Fibroblast of skin of scalp (primary cell): ENCODE measurements at places on chromosomes 16 and 17.

DNA sequence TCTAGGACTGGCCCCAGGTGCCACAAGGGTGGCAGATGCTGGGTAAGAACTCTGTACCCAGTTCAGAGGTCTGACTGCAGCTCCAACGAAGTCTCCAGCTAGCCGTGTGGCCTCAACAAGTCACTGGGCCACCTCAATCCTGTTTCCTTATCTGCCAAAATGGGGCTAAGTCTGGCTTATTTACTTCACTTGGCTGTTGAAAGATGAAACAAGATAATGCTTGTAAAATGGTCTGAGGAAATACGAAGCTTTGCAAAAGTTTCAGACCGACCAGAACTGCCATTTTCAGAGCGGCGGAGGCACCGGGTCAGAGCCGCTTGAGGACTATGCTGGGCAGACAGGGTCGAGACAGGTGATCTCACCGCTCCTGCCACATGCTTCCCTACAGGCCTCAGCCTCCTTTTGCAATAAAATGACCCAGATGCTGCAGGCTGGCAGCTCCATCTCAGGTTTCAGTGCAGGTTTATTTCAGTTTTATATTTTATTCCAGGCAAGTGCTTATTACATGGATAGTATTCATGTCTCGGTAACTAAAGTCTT, 17.2 kb downstream of the MNT start:
- no peak for DNase-seq

GRCh38 chr16:67562918-67563707, 787 bp downstream of the CTCF start:
- DNase-seq, result peak; percentile 73

GRCh38 chr16:87780385-87780989, 14.7 kb upstream of the KLHDC4 start:
- DNase-seq, result peak; percentile 46

- DNase-seq, result no peak
Observed at GRCh38 chr17:8713878-8714277, 30.8 kb downstream of the CCDC42 start.

DNA sequence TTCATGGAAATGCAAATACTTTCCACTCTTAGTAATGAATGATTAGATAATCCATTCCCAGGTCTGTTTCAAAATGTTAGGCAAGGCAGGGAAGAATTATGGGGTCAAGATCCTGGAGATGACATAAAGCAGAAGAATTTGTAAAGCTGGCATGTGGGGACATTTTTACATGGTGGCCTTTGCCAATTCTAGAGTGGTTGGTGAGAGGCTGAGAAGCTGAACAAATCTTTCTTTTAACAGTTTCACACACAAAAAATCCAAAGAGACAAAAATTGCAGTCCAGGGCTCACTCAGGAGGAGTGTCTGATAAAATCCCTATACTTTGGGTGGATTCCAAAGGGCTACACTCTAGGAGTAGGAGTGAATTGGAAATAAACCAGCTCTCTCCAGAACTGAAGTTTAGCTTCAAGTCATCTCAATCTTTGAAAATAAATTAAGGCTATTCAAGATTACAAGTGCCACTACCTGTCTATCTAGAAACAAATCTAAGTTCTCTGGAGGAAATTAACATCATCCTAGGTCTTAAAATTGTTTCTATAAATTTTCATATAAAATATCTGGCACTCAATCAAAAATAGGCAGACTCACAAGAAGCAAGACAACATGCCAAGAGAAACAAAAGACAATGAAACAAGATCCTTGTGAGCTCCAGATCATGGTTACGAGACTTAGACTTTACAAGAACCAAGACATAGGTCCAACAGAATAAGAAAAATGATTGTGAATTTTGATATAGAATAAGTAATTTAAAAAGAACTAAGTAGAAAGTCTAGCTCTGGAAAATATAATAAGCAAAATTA, 113.0 kb upstream of the AXIN2 start:
- DNase-seq, result peak; percentile 36

DNA sequence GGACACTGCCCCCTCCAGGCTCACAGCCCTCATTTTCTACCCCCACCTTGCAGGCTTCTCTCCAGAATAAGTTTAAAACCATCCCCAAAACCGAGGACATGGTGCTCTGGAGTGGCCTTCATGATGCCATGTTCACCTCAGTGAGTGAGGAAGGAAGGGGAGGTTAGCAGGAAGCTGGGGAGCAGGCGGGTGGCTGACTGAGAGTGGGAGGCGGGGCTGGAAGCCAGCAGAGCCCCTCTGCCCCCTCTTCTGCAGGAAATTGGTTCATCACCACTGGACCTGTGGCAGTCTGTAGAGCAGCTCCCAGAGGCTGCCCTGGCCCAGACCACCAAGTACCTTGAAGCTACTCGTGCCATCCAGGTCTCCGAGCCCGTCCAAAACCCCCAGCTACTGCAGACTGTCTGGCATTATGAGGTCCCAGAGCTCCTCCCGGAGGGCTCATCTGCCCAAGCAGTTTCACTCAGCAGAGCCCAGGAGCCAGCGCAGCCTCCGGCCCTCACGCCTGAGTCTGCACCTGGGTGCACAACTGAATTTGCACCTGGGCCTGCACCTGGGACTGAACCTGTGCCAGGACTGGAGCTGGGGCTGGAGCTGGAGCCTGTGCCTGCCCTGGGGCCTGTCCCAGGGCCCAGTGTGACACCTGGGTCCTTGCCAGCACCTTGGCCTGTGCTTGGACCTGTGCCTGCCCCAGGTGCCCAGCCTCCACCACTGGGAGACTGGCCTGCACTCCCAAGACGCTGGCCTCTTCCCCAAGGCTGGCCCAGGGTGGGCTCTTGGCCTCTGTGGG, 19.0 kb downstream of the C16orf96 start:
- no peak for DNase-seq

DNA sequence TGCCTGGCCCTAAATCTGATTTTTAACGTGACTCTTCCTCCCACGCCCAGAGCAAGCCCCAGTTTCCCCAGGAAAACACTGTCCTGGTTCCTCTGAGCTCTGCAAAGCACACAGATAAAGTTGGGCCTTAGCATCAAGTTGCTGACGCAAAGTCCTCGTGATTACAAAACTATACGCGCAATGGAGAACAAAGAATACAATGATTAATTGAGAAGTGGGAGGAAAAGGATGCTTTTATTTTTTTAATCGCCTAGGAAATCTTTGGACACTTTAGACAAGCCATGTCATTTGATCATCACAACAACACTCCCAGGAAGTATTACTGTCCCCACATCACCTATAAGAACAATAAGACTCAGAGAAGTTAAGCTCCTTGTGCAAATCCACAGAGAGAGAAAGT, 30.5 kb upstream of the CES5A start:
- no peak for DNase-seq

GRCh38 chr17:37359682-37360188, 16.1 kb upstream of the C17orf78 start:
- no peak for DNase-seq

GRCh38 chr16:74605332-74605731, 1.6 kb downstream of the GLG1 start:
- DNase-seq, result no peak

DNA sequence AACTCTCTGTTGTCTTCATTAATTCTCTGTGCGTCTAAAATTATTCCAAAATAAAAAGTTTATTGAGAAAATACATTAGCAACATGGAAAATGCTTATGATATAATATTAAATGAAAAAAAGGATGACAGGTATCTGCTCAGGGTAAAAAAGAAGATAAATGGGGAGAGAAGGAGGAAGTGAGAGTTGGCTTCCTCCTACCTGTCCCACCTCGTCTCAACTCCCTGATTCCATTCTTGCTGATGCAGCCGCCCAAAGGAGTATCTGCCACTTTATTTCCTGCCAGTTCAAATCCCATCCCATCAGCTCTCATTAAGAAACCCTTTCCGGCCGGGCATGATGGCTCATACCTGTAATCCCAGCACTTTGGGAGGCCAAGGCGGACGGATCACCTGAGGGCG, 72.5 kb upstream of the ALOX12 start:
- no peak for DNase-seq

DNA sequence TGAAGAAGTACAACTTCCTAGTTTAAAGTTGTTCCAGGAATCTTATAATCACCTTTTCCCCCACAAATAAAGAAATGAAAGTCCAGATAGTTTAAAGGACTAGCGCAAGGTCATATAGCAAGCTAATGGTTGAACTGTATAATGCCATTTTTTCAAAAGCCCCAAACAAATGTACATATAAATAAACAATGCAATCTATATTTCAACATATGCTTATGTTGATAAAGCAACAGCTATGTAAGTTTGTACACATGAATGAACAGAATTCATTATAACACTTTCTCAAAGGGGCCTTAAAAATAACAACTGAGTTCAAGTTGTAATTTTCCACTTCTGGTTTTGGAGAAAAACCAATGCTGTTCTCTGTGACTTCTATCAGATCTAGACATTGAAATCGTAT, 1628.6 kb downstream of the CDH8 start:
- DNase-seq, result no peak

DNA sequence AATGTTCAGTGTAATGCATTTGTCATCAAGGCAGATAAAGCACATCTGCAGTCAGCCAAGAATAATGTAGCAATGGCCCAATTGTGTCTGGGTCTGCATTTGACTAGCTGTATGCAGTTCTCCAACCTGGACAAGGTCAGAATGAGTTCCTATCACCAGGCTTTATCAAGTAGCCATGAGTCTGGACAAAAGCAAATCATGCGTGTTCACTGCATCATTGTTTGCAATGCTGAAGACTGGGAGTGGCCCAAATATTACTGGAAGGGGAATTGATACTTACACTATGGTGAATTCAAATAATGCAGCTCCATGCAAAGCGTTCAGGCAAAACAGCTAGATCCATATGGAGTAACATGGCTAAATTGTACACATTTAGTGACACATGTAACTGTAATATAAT, 250.9 kb downstream of the TOX3 start:
- no peak for DNase-seq

- no peak for DNase-seq
Observed at GRCh38 chr17:41448506-41448905, 7.7 kb upstream of the KRT38 start.

GRCh38 chr17:1027044-1027443, 30.1 kb downstream of the TIMM22 start:
- DNase-seq, result no peak

GRCh38 chr17:14622615-14623101, 321.8 kb downstream of the HS3ST3B1 start:
- DNase-seq, result no peak

DNA sequence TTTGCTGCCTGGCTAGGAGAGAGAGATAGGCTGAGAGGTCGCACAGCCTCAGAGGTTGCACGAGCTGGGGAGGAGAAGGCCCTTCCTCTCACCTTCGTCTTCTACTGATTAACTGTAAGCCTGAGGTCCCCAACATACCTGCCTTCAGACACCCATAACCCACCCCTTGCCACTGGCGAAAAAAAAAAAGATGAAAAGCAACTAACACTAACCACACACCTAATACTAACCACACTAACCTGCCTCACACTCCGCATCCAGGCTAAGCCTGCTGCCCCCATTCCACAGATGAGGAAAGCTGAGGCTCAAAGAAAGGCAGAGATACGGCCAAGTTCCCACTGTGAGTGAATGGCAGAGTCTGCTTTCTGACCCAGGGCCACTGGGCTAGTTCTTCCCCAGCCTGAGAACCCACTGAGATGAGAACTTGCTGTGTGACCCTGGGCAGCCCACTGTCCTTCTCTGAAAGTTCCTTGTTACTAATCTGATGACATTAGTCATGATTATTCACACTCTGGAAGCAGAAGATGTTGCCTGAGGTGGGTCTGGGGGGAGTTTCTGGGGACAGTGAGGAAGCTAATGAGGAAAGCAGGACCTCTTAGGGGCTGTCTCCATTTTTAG, 4.6 kb downstream of the IL21R start:
- no peak for DNase-seq

- no peak for DNase-seq
Observed at GRCh38 chr16:4382795-4383357, 11.2 kb downstream of the VASN start.

DNA sequence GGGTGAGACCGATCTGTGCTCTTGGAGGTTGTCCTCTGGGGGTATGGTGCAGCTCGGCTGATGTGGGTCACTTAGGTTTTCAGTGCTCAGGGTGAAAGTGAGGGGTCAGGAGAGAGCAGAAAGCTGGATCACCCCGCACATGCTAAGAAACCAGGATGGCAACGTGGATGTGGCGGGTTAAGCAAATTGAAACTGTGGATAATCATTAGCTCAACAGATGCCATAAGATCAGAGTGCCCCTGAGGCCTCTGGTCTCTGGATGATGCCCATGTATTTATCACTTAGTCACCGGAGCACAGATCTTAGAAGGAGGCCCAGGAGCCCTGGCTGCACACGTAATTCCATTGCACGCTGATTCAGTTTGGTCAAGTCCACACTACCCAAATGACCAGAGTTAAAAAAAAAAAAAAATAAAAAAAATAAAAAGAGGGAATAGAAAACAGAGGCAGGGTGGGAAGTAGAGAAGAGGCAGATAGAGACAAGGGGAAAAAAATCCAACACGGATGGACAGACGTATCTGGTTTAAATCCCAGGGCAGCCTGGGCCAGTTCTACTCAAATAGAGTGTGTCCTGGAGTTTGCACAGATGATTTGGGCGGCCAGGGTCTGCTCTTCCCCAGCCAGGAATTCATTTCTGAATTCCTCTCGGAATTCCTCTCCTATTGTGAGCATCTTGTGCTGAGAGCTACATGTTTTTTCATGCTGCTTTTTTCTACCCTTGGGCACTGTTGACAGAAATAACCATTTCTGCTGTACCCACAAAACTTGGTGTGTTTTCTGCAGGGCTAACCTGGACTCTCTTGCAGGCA, 378.3 kb downstream of the CPPED1 start:
- DNase-seq, result peak; percentile 32

GRCh38 chr16:50061326-50061725, 4.4 kb upstream of the HEATR3 start:
- DNase-seq, result no peak

GRCh38 chr17:18324140-18325050, 9.3 kb downstream of the SMCR8 start:
- DNase-seq, result no peak

DNA sequence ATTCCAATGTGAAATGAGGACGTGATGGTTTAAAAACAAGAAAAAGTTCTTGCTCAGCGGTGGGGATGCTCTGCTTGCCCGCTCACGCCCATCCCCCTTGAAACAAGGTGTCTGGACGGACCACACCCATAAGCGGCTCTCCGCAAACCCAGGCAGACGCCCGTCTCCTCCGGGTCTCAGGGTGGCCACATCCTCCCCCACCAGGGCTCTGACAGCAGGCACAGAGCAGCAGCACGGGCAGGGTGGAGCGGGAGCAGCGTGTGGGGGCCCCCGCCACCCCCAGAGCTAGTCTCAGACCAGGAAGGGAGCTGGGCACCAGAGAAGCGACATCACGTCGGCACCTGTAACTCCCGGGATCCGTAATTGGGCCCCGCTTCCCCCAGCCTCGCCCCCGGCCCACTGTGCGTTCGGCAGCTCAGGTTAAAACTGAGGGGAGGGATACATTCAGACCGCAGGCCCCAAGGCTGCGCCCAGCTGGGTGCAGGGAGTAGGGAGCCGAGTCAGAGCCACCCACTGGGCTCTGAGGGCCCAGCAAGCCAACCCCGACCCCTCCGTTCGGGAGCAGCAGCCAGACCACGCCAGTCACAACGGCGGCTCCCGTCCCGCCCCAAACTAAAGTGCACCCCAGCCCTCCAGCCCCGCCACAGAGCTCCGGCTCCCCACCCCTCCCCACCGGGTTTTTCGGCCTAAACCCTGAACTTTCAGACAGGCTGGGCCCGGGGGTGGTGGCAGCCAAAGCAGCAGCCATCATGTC, 22.0 kb downstream of the CLUH start:
- no peak for DNase-seq
